CD4-positive, alpha-beta T cell treated with Interleukin-17A for 1 hour (primary cell): ENCODE measurements at places on chromosomes 4 and X.
A peak's percentile ranks its signal among the peaks of the same experiment; 100 is the strongest.

GRCh38 chrX:94492541-94492940 is 818.5 kb downstream of the FAM133A start:
- DNase-seq, result no peak

- no peak for DNase-seq
Measured at GRCh38 chr4:147103403-147103946, 157.8 kb upstream of the TTC29 start.

- no peak for DNase-seq
Measured at GRCh38 chr4:6524436-6524835, 50.6 kb upstream of the MAN2B2 start.

DNA sequence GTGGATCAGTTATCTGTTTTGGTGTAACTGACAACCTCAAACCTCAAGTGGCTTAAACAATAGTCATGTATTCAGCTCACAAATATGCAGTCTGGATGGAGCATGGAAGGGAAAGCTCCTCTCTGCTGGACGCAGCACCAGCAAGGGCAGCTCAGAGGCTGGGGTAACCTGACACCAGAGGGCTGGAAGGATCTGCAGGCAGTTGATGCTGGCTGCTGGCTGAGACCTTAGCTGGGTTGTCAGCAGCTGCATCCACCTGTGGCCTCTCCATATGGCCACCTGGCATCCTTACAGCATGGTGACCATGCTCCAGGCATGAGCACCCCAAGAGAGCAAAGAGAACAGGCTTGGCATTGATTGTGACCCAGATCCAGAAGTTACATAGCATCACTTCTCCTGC is 46.7 kb downstream of the ENPP6 start:
- DNase-seq, result no peak

- DNase-seq, result no peak
Measured at GRCh38 chr4:52822583-52822971, 39.5 kb upstream of the RASL11B start.

GRCh38 chr4:161336016-161336530 is 827.7 kb downstream of the FSTL5 start:
- no peak for DNase-seq

- DNase-seq, result no peak
Measured at GRCh38 chr4:124277691-124278090, 434.8 kb downstream of the ANKRD50 start.

GRCh38 chr4:24674279-24674678 is 89.9 kb upstream of the DHX15 start:
- no peak for DNase-seq

GRCh38 chrX:103343105-103343504 is 13.1 kb downstream of the TCEAL7 start:
- DNase-seq, result peak; percentile 41

DNA sequence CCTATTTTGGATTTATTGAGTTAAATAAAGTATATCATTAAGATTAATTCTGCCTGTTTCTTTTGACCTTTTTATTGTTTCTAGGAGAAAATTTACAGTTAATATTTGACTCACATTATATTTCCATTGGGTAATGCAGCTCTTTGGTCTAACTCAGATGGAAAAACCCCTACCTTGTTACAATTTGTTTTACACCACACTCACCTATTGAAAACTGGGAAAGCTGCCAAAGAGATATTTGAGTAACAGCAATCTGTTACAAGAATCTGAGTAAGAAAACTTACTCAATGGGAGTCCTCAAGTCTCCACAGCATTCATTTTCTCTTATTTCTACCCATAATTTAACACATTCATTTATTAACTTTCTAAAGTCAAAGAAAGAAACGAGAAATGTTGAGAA is 108.0 kb upstream of the TLL1 start:
- DNase-seq, result no peak

DNA sequence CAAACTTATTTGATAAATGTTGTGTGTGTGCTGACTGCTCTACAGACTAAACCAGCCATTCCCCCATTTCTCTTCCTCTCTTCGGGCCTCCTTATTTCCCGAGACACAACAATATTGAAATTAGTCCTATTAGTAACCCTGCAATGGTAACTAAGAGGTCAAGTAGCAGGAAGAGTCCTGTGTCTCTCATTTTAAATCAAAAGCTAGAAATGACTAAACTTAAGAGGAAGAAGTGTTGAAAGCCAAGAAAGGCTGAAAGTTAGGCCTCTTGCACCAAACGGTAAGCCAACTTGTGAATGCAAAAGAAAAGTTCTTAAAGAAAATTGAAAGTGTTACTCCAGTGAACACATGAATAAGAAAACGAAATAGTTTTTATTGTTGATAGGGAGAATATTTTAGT is 357.8 kb upstream of the SLC7A11 start:
- no peak for DNase-seq

GRCh38 chrX:85591536-85591935 is 212.1 kb upstream of the POF1B start:
- DNase-seq, result no peak

GRCh38 chr4:158182736-158183135 is 9.9 kb upstream of the GASK1B start:
- DNase-seq, result no peak

- DNase-seq, result no peak
Measured at GRCh38 chr4:832108-832507, 6.2 kb upstream of the CPLX1 start.

- no peak for DNase-seq
Measured at GRCh38 chr4:37157476-37158167, 86.9 kb upstream of the NWD2 start.

DNA sequence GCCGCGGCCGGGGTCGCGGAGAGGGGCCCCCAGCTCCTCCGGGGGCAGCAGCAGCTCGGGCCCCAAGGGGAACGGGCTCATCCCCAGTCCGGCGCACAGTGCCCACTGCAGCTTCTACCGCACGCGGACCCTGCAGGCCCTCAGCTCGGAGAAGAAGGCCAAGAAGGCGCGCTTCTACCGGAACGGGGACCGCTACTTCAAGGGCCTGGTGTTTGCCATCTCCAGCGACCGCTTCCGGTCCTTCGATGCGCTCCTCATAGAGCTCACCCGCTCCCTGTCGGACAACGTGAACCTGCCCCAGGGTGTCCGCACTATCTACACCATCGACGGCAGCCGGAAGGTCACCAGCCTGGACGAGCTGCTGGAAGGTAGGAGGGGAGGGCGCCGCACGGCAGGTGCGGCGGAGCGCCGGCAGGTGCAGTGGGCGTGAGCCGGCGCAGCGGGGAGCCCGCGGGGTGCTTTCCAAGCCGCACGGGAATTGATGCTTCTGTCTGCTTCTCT is 886 bp downstream of the DCLK2 start:
- DNase-seq, result no peak
